Stimulated activated CD8-positive, alpha-beta memory T cell treated with anti-CD3 and anti-CD28 coated beads, Interleukin-7, amount 100 ng/mL, for 4 hours (primary cell): ENCODE measurements at places on chromosomes 6 and 20.
A peak's percentile ranks its signal among the peaks of the same experiment; 100 is the strongest.

DNA sequence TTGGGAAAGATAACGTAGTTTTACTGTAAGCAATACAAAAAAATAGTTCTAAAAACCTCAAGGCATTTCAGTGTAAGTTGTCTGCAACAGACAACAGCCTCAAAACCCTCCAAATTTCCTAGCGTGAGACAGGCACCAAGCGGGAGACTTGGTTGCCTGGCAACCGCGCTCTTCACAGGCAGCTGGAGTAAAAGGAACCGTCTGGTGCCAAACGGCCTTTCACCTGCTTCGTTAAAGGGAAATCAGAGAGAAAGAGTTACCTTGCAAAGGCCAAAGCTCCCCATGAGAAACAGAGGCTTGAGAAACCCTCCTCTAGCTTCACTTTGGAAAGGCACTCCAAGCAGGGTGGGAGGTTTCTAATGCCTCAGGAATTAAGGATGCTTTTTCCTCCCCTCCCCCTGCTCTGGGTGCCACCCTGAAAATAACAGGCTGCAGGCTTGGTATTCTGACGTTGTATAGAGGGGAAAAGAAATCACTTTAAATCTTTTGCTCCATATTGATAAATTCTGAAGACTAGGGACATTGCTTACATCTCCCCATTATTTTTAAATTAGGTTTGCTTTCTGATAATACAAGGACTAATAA lies 129.7 kb upstream of the UFL1 start:
- no peak for DNase-seq

DNA sequence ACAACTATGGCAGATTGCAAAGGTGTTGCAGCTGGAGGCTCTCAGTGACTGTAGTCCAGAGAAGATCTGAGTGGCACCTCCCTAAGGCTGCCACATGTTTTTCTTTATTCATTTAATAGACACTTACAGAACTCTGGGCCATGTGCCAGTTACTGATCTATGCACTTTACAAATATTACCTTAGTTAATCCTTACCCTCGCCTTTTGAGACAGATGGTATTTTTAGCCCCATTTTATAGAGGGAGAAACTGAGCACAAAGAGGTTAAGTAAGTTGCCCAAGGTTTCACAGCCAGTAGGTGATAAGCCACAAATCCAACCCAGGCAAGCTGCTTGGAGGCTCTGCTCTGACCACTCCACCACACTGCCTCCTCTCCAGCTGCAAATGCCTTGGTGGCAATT lies 6.5 kb upstream of the SCRT2 start:
- DNase-seq, result no peak

DNA sequence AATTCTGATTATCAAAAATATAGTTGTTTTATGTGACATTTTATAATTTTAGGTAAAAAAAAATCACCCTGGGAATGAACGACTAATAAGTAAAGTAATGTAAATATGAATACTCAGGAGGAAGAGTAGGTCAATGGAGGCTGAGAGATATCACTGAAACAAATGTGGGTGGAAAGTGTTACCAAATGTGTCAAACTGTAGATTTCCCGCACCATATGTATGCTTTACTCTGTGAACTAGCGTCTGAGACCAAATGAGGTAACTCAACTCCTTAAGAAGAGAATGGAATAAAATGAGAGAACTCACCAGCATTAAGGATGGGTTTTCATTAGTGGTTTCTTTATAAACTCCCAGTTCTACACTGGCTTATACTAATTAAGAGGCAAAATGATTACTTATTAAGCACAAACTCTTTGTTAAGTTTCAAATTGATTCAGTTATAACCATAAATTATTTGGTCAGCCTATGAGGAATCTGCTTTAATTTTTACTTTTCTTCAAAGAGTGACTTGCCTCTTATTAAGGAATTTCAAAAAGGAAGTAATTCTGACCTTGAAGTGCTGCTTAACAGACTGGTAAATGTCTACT lies 784.7 kb upstream of the GJE1 start:
- DNase-seq, result no peak

GRCh38 chr6:101539510-101540245 lies 146.2 kb downstream of the GRIK2 start:
- DNase-seq, result no peak

GRCh38 chr20:32476684-32477593 lies 108.2 kb downstream of the NOL4L start:
- DNase-seq, result no peak

- no peak for DNase-seq
These were observed 4.6 kb downstream of the MICB start for GRCh38 chr6:31502586-31502985.

GRCh38 chr20:48831718-48832404 lies 4.1 kb upstream of the PREX1 start:
- DNase-seq, result no peak

- no peak for DNase-seq
These were observed 225.1 kb upstream of the BTBD3 start for GRCh38 chr20:11692567-11692966.

- DNase-seq, result peak; percentile 24
These were observed at the start of gene ATXN1 for GRCh38 chr6:16760516-16761470. ATXN1 (minus strand) TSS chr6:16761460.

DNA sequence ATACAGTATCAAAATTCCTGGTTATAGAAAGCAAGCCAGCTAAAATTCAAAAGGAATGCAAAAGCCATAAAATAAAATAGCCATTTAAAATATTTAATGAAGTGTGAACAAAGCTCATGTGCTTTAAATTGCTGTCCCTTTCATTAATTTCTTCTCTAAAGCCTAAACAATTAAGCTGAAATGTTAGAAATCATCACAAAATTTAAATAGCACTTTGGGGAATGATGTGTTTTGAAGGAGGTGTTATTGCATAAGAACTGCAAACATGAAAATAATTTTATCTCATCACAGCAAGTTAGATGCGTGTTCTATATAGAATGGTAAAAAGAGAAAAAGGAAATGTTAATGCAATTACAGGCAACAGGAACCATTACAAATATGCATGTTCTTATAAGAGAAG lies 111.0 kb downstream of the RIMS1 start:
- DNase-seq, result no peak

DNA sequence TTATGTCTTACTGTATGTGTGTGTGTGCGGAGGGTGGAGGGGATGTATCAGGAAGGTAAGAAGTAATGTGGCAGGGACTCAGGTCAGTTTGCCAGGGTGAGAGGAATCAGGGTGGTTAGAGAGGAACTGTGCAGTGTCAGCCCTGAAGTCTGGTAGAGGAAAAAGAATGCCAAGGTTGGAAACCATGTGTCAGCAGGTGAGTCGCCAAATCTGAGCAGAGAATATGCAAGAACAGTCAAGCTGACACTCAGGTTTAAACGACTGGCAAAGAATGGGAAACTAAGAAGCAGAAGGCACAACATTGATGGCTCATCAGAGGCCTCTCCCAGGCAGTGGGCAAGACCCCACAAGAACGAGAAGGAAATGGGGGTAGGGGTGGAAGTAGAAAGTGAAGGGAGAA lies 107.5 kb upstream of the TBX18 start:
- no peak for DNase-seq

DNA sequence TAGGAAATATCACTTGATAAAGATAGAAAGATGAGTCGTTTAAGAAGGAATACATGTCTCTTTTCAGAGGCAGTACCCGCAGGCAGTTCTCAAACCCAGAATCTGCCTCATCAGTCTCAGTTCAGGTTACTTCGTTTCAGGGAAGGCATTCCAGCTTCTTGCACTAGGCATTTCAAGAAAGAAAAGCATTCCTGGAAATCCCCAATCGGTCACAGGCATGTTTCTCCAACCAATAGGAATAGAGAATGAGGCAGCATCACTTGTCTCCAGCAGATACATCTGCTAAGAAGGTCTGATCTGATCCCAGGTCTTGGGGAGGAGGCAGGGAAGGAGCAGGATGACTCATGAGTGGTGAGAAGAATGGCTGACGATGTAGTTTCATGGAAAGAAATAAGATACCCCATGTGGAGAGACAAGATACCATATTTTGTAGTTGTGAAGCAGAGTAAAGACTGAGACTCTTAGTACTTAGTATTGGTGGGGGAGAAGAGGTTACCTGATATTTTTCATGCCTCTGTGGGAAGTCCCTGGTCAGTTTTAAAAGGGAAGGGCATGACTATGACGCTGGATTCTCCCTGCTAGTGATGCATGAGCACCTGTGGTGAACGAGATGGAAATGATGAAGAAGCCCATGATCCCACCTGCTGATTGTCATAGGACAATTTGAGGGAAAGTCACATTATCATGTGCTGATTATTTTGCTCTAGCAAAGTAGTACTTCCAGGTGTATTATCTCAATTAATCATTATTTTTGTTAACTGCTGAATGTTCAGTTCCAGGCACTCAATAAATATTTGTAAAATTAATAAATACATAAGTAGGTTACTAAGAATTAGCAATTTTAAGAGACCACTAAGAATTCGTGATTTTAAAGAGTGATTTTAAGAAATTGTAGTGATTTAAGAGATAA lies 20.3 kb upstream of the HLA-DRB1 start:
- DNase-seq, result peak; percentile 30

DNA sequence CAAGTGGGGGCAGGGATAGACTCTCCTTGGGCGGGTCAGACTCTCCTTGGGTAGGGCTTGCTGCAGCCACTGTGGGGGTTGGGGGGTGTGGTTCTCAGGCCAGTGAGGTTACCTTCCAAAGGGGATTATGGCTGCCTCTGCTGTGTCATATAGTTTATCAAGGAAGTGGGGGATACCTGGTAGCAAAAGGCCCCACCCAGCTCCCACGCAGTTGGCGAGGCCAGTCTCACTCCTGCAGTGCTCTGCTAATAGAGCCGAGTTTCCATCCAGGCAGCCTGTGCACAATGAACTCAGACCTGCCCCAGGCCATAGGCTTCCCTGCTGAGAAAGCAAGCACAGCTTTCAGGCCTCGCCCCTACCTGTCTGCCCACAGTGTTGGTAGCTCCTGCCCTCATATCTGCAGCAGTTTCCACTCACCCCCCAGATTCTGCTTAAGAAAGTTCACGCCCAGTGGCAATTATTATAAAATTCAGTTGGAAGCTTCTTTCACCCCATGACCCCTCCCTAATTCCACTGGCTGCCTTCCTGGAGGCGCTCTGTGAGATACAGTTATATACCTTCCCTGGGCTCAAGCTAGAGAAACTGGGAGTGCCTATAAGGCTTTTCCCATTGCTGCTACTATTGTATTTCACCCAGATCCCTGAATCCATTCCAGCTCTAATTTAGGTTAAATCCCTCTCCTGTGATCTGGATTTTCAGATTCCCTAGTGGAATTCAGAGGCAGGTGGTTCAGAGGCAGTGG lies 56.1 kb downstream of the HDDC2 start:
- no peak for DNase-seq

DNA sequence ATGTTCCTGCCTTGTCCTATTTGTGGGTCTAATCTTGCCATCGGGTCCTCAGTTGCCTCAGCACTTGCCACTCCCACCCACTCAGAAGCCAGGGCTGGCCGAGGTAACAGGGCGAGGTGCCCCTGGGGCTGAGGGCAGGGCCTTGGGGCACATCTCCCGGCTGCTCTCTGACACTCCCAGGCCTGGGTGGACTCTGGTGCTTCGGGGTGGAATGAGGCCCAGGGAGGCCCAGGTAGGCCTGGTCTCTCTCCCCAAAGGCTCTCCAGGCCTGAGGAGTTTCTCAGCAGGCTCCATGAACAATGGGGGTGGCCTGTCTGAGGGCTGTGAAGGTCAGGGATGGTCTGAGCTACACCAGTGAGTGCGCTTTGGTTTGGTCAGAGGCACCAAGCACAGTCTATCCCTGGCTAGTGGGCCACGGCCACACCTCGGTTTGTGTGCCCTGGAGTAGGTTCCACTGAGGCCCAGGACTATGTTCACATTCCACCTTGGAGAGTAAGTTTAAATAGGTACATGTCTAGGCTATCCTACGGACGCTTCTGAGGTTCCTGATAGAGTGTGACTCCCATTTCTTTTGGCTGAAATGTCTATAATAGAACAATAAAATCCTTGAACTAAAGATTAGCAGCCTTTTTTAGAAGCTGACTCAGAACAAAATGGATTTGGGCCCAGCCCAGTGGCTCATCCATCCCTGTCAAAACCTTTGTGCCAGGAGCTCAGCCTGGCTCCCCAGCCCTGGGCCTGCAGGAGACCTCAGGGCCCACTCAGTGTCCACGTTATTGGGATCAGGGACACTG lies 78.8 kb downstream of the SLC24A3 start:
- DNase-seq, result no peak

GRCh38 chr6:142853244-142854180 lies 91.5 kb downstream of the HIVEP2 start:
- no peak for DNase-seq

- DNase-seq, result no peak
These were observed 66.0 kb downstream of the BACH2 start for GRCh38 chr6:90230548-90231215.

DNA sequence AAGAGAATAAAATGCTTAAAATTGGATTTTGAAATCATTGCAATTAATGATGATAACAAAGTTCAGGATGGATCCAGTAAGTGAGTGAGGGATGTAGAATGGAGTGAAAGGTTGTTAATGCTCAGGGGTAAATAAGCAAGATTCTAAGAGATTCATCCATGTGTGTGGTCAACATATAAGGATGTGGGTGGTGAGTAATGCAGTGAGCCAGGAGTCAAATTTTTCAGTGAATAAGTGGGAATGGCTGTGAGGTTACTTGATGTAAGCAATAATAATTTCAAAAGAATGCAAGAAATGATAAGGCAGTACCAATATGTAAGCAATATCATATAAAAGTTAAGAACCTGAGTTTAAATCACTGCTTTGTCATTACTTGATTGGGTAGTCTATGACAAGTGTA lies 207.5 kb upstream of the ADGRB3 start:
- no peak for DNase-seq

- no peak for DNase-seq
These were observed 173.1 kb downstream of the CLVS2 start for GRCh38 chr6:123168892-123169773.
